ENCODE measurements at places on chromosomes 2 and 18.

DNA sequence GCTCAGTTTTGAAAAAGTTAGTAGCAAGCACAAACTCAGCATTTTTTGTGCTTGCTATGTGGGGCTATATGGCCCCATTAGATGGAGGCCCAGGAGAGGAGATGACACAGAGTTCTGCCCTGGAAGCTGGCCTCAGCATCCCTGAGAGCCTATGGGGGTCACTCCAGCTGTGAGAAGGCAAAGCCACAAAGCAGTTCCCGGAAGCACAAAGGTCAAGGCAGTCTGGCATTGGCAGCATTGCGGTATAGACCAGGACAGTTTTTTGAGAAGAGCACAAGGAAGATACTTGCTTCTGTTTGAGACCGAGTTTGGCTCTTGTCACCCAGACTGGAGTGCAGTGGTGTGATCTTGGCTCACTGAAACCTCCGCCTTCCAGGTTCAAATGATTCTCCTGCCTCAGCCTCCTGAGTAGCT is 7.5 kb upstream of the ITPRIPL1 start:
- DNase-seq, result no peak

DNA sequence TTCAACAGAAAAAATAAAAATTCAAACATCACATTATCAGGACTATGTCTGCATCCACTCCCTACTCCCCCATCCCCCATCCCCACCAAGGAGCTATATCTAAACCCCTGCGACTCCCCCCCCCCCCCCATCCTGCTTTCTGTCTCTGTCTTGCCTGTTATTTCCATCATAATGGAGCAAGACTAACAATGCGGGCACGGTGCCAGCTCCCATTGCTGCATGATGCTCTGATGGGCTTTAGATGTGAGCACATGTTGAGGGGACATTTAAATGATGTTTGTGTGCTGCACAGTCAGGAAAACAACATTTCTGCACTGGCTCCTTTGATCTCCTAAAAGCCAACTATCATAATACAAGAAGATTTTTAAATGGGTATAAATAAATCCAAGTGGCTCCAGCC is 644.2 kb upstream of the SETBP1 start:
- DNase-seq, result no peak

DNA sequence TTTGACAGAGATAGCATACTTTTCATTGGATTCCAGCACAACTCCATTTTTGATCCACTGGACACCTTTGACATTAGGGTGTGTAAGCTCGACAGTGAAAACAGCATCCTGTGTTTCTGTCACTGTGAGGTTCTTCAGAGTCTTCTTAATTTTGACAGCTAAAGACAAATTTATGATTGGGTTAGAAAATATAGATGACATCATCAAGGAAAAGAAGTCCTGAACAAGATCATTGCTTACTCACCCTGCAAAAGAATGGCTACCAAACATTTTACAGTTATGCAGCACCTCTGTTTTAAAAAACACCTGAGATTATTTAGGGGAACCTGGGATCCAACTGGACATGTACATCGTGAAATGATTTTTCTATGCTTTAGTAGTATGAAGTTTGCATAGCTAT is 36.7 kb downstream of the TTN start:
- DNase-seq, result no peak

- DNase-seq, result no peak
Measured at GRCh38 chr18:44130376-44130942, 550.2 kb upstream of the SETBP1 start.

GRCh38 chr2:27494284-27494943 is 586 bp downstream of the FNDC4 start:
- DNase-seq, result peak; percentile 39

- no peak for DNase-seq
Measured at GRCh38 chr2:239092571-239093294, 244.8 kb downstream of the TWIST2 start.

GRCh38 chr2:21453723-21454450 is 330.1 kb downstream of the TDRD15 start:
- DNase-seq, result no peak

GRCh38 chr2:171407030-171407675 is 26.6 kb downstream of the METTL8 start:
- DNase-seq, result no peak

GRCh38 chr2:169095621-169096105 is 26.3 kb downstream of the DHRS9 start:
- no peak for DNase-seq

DNA sequence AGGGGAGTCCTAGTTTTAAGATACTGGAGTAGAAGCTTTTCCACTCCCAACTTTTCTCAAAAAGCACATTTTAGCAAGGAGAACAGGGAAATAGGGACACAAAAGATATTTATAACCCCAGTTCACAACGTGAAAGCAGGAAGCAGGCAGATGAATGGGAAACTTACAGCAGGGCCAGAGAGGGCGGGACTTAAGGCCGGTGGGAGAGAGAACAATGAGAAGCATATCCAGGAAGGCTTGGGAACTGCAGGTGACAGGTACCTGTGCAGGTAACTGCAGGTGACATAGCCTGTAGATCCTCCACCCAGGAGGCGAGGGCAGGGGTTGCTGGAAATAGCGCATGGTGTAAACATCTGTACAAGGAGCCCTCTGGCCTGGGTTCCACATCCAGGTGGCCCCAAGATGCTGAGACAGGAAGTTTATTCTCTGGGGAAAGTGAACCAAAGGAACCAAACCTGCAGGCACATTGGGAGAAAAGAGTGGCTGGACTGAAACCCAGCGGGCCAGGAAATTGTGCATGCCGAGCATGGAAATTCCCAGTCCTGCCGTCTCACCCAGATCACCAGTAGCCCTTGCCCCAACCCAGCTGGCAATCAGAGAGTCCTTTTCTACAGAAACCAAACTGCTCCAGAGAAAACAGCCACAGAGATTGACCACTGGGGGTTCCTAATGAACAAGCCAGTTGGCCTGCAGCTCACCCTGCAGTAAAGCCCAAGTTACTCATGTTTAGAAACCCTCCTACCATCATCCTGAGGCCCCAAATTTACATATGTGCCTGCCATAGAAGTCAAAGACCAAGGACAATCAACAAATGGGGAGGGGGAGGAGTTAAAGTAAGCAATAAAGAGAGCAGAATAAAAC is 24.3 kb upstream of the COL6A3 start:
- DNase-seq, result no peak

DNA sequence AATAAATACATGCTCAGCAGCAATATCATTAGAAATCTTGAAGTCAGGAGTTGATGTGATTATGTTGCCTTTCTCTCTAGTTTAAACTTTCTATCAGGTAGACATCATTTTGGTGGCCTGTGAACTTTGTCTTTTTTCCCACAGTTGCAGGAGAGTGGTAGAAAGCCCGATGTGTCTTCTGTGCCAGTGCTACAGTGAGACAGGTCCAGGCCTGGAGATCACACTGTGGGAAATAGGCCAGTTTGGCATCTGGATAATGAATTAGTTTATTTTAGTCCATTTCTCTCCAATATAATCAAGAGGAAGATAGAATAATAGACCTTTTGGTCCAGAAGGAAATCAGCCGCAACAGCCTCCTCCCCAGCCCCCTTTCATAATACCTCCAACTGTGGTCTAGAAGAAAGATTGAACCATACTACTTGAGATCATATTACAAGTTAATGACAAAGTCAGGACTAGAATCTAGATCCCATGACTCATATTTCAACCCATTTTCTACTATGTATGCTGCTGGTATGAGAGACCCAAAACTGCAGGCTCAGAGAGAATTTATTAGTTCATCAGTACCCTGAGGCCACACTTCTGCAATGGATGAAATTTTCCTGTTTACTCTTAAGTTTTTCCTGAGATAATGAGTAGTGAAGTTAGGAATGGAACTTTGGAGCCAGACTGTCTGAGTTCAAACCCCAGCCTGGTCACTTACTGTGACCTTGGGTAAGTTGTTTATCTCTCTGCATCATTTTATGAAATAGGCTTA is 20.6 kb downstream of the KCMF1 start:
- no peak for DNase-seq

GRCh38 chr2:111663471-111664274 is 220.3 kb downstream of the ANAPC1 start:
- no peak for DNase-seq

DNA sequence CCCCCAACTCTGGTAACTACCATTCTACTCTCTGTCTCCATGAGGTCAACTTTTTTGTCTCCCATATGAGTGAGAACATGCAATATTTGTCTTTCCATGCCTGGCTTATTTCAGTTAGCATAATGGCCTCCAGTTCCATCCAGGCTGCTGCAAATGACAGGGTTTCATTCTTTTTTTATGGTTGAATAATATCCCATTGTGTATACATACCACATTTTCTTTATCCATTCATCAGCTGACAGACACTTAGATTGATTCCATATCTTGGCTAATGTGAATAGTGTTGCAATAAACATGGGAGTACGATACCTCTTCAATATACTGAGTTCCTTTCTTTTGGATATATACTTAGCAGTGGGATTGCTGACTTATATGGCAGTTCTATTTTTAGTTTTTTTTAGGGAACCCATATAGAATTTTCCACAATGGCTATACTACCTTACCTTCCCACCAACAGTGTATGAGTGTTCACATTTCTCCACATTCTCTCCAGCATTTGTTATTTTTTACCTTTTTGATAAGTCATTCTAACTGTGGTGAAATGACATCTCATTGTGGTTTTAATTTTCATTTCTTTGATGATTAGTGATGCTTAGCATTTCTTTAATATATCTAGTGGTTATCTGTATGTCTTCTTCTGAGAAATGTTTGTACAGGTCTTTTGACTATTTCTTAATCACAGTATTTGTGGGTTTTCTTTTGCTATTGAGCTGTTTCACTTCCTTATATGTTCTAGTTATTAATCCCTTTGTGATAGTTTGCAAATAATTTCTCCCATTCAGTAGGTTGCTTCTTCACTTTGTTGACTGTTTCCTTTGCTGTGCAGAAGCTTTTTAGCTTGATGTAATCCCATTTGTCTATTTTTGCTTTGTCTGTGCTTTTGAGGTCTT is 112.2 kb downstream of the SRBD1 start:
- no peak for DNase-seq

DNA sequence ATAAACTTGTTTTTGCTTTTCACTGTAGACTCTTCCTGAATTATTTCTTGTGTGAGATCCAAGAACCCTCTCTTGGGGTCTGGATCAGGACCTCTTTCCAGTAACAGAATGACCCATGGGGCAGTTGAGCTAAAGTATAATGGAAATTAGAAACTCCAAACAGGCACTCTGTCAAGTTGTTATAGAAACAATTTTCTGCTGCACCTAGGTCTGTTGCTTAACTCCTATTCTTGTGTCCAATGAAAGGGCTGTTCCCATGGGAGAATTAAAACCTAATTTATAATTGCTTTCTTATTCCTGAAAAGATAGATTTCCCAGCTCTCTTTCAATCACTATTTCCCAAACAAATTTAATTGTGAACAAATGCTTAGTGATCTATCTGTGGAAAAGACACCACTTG is 1341.3 kb upstream of the PIK3C3 start:
- no peak for DNase-seq

All from thoracic aorta (tissue), 2 donors.